ENCODE measurements at places on chromosomes 4 and X. TPM values are rescaled to one million over a fixed set of nuclear protein-coding genes. Genes with fewer than 3 reads are reported as not detected.

Gene GNPDA2
- 20.2 TPM for polyA plus RNA-seq

Gene MAGEA2
- not detected for polyA plus RNA-seq

Gene SPACA5
- not detected for polyA plus RNA-seq

Gene SHROOM3
- polyA plus RNA-seq = 19.9 TPM

Measured in muscle of back (tissue), 13 donors.